GM12878 (cell line): ENCODE measurements at places on chromosomes 12 and 14.
A peak's percentile ranks its signal among the peaks of the same experiment; 100 is the strongest.

GRCh38 chr12:16681196-16681595, 75.2 kb upstream of the LMO3 start:
- DNase-seq = no peak

DNA sequence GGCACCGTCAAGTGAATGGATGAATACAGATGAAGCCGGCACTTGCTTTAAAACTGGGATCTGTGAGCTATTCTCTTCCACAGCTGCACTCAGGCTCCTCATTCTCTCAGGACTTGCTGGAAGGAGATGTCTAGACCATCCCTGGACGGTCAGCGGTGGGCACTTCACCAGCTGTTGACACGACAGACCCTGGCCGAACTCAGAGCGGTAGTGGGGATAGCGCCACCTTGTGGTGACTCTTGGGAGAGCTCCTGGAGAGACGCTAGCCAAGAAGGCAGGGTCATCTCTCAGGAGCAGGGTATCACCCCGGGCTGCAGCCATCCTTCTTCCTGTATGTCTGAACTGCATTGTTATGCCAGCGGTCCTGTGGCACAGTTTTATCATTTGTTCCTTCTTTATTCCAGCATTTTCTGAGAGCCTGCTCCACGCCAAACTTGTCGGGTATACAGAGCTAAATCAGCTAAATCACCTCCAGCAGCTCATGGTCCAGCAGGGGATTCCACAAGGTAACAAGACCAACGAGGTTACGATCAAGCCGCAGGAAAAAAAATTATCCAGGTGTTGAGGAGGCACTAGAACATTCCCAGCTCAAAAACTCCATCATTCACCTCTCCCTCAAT, 10.0 kb downstream of the WNT1 start:
- no peak for DNase-seq

GRCh38 chr14:76015191-76015590, 29.6 kb downstream of the IFT43 start:
- DNase-seq = no peak

GRCh38 chr12:116587270-116587669, 28.1 kb downstream of the MAP1LC3B2 start:
- DNase-seq = no peak

DNA sequence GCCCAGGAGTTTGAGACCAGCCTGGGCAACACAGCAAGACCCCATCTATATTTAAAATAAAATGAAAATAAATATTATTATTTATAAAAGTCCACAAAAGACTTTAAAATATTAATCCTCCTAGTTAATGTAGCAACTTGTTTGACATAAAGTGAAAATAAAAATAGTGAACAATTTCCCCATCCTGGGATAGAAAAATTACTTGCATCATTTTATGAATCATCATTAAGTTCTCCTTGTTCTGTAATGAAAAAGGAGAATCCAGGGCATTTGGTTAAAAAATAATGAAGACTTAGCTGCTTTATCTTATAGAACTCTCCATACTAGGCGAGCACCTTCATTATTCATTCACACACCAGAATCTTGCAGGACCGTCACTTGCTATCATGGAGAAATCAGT, 66.1 kb downstream of the ELK3 start:
- no peak for DNase-seq

- DNase-seq = no peak
Observed at GRCh38 chr12:78804262-78804661, 60.3 kb upstream of the SYT1 start.

- DNase-seq = no peak
Observed at GRCh38 chr14:61218157-61218556, 63.0 kb downstream of the TMEM30B start.

GRCh38 chr14:93056840-93057585, 58.7 kb downstream of the ITPK1 start:
- DNase-seq = no peak

GRCh38 chr12:23757541-23757962, 191.9 kb downstream of the SOX5 start:
- no peak for DNase-seq

GRCh38 chr12:87812030-87812429, 217.2 kb downstream of the C12orf50 start:
- no peak for DNase-seq

- DNase-seq = no peak
Observed at GRCh38 chr12:95963096-95963495, 20.0 kb downstream of the AMDHD1 start.

DNA sequence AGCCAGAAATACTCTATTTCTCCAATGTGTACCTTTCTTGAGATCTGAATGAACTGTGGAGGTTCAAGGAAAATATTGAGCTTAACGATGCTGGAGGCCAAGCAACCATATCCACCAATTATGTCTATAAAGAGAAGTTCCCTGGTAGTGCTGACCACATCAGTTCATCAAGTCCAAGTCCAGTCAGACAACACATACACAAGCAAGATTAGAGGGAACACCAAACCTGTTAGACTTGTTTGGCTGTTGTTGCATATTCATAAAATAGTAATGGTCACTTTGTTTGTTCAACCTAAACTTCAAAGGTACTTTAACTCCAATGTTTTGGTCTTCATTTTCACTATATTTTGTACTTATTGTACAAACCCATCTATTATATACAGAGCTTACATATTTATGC, 81.6 kb downstream of the LMO3 start:
- no peak for DNase-seq

DNA sequence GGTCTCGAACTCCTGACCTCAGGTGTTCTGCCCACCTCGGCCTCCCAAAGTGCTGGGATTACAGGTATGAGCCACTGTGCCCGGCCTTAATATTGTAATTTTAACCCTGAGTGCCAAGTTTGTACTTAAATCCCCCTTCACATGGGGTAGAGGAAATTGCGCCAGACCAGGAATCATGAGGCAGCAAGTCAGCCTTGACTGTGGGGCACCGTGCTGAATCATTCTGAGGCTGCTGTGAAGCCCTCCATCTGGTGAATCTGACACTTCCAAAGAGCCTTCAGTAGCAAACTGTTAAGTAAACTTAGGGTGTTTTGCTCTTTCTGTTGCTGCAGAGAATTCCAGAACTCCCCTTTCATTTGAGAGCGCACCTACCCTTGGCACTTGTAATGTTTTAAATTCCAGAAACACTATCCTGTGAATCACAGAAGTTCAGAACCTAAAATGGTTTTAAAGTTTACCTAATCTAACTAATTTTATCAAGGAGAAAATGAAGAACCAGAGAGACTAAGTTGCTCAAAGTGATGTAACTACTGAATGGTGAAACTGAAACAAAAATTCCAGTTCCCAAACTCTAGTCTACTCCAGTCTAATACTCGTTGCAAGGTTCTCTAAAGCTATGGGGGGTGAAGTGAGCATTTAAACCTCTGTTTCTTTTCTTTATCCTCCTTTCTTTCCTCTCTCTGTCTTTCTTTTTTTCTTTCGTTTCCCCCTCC, 7.5 kb downstream of the HEBP1 start:
- no peak for DNase-seq

- DNase-seq = no peak
Observed at GRCh38 chr14:77485256-77485655, 13.4 kb downstream of the ISM2 start.

- no peak for DNase-seq
Observed at GRCh38 chr14:75615200-75615599, 36.8 kb downstream of the FLVCR2 start.

- no peak for DNase-seq
Observed at GRCh38 chr14:80523518-80524117, 312.3 kb upstream of the DIO2 start.

- no peak for DNase-seq
Observed at GRCh38 chr12:6532927-6533652, 1.2 kb upstream of the GAPDH start.

DNA sequence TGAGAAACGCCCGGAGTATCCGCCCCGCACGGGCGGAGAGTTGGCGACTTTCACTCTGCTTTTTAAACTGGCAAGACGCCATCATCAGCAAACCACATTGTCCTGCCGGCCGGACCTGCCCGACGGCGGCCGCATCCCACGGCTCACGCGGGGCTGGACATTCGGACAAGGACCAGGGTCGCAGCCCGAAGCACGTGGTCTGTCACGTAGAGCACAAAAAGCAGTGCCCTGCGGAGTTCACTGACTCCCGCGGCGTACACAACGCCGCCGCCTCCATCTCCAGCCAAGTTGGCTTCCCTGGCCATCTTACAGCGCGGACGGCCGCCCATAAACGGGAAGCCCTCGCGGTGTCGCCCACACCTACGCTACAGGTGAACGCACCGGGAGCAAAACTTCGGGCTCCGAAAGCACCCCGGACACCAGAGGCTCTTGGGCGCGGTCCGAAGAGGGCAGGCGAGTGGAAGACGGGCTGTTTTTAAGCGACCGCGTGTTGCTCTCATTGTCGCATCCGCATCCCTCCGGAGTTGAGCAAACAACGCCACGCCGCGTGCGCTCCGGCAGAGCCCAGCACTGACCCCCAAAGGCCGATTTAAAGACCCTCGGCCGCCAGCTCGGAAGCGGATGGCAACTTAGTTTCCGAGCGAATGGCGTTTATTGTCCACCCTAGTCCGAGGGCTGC, 966 bp downstream of the SINHCAF start:
- DNase-seq = no peak

DNA sequence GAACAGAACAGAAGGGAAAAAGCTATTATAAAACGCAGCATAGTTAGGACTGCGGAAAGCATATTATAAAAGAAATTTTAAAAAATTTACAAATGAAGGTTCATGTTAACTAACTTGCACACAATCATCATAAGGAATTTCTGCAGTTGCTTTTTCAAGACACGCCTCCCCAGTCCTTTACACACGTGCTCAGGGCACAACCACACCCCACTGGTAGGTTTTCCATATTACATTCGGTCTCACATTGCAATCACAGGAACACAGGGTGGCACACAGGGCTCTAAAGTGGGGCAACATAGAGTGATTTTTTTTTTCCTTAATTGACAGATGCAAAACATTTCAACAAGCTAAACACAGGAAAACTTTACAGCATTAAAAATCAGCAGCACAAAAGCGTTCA, 69.7 kb downstream of the DICER1 start:
- DNase-seq = no peak

GRCh38 chr12:57177354-57177753, 29.9 kb upstream of the LRP1-AS start:
- DNase-seq = no peak

GRCh38 chr12:82176761-82177490, 181.3 kb downstream of the CCDC59 start:
- no peak for DNase-seq

GRCh38 chr12:62481843-62482540, 15.4 kb downstream of the MON2 start:
- DNase-seq = no peak

DNA sequence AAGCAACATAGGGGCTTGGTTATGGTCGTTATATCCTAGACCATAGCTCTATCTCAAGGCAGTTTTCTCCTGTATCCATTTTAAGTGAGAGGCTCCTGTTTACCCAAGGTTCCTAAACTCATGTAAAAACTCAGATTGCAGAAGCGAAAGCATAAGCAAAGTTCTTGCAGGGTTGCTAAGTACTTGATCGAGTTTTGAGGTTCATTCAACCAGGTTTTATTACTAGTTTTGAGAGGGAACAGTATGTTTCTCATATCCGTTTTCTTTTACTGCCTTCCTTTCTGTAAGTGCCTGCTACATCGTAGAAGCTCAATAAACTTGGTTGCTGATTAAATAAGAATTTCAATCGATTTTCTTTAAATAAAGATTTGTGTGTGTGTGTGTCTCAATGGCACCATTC, 5.1 kb downstream of the AKAP3 start:
- peak; percentile 17 for DNase-seq

DNA sequence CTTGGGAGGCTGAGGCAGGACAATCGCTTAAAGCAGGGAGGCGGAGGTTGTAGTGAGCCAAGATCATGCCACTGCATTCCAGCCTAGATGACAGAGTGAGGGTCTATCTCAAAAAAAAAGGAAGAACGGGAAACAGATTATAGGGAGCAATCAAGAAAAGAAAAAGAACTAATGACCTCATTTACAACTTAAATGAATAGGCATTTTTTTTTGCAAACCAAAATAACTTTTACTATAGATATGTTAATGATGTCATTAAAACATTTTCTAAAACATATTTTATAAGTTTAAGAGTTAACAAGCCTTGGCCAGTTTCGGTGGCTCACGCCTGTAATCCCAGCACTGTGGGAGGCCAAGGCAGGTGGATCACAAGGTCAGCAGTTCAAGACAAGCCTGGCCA, 6.8 kb upstream of the RESF1 start:
- no peak for DNase-seq

- DNase-seq = peak; percentile 70
Observed at GRCh38 chr12:110826592-110827200, 20.1 kb upstream of the CCDC63 start.

GRCh38 chr12:90842477-90842876, 112.5 kb downstream of the CCER1 start:
- no peak for DNase-seq

DNA sequence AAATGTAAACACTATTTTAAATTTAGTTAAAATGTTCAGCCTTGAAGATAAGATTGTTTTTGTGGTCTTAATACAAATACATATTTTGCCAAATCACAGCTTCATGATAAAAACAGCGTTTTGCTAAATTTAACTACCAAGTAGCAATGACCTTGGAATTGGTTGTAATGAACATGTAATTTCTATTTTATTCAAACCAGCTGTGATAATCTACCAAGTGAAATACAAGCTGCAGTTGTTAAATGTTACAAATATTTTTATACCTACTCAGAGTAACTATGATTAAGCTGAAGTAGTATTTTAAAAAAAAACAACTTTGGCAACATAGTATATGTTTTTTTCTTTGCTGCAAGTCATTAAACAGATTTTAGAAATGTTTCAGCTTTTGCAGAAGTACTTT, 96.2 kb downstream of the CPSF2 start:
- no peak for DNase-seq

GRCh38 chr14:104101651-104102281, 16.3 kb downstream of the ASPG start:
- no peak for DNase-seq

- DNase-seq = no peak
Observed at GRCh38 chr14:35534873-35535482, 1.0 kb downstream of the INSM2 start.

- DNase-seq = no peak
Observed at GRCh38 chr12:3291939-3292338, 199.1 kb upstream of the PRMT8 start.

GRCh38 chr12:117404940-117405339, 43.5 kb upstream of the NOS1 start:
- no peak for DNase-seq

- peak; percentile 69 for DNase-seq
Observed at GRCh38 chr12:11653215-11653753, 3.8 kb downstream of the ETV6 start.

- no peak for DNase-seq
Observed at GRCh38 chr12:85322715-85323114, 42.7 kb downstream of the ALX1 start.

- DNase-seq = no peak
Observed at GRCh38 chr12:27806259-27806658, 26.2 kb upstream of the MANSC4 start.

GRCh38 chr14:60164404-60164711, 840 bp downstream of the DHRS7 start:
- DNase-seq = peak; percentile 39

DNA sequence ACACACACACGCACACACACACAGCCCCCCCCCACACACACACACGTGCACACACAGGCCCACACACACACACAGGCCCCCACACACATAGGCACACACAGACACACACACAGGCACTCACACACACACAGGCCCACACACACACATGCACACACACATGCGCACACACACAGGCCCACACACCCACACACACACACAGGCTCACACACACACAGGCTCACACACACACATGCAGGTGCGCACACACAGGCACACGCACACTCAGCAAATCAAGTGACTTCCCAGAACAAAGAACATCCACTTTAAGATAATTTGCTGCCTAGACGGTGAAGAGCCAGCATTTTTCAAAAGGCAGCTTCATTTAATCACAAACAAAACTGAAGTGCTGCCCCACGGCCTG, 78.5 kb upstream of the FBRSL1 start:
- no peak for DNase-seq

- DNase-seq = no peak
Observed at GRCh38 chr12:63805704-63806672, 26.3 kb downstream of the RXYLT1 start.
